Activated CD4-positive, alpha-beta memory T cell treated with anti-CD3 and anti-CD28 coated beads for 36 hours (primary cell): ENCODE measurements at places on chromosomes 12 and 14.
A peak's percentile ranks its signal among the peaks of the same experiment; 100 is the strongest.

- no peak for DNase-seq
Observed at GRCh38 chr12:121709478-121709961, 3.0 kb upstream of the TMEM120B start.

GRCh38 chr12:68871396-68871795 is 61.6 kb downstream of the CPM start:
- DNase-seq = no peak

GRCh38 chr12:92362785-92363184 is 217.1 kb upstream of the BTG1 start:
- peak; percentile 16 for DNase-seq

- DNase-seq = no peak
Observed at GRCh38 chr12:108650083-108650482, 16.4 kb upstream of the SELPLG start.

DNA sequence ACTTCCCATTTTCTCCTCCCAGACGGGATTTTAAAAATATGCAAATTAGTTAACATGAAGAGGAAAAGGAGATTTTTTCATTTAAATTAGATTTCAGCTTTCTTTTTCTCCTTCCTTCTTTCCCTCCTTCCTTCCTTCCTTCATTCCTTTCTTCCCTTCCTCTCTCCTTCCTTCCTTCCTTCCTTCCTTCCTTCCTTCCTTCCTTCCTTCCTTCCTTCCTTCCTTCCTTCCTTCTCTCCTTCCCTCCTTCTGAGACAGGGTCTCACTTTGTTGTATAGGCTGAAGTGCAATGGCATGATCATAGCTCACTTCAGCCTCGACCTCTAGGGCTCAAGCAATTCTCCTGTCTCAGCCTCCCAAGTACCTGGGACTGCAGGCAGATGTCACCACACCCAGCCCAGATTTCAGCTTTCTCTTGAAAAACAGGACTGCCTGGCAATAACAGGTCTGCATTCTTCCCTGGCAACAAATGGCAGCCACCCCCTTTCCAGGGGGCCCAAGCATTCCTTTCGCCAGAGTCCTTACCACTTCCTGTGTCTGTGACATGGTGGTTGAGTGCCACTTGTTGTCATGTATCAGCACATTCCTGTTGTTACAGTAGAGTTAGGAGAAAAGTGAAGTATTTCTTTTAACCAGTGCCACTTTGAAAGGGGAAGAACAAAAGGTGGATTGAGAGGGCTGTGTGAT is 119.1 kb downstream of the PTPN11 start:
- no peak for DNase-seq

DNA sequence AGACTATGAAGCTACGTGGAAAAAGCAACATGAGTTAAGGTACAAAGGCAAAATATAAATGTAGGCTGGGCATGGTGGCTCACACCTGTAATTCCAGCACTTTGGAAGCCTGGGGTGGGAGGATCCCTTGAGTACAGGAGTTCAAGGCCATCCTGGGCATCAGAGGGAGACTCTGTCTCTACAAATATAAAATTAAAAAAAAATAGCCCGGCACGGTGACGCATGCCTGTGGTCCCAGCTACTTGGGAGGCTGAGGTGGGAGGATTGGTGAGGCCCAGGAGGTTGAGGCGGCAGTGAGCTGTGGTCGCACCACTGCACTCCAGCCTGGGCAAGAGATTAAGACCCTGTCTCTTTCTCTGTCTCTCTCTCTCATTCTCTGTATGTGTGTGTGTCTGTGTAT is 4.0 kb upstream of the VPS37B start:
- no peak for DNase-seq

DNA sequence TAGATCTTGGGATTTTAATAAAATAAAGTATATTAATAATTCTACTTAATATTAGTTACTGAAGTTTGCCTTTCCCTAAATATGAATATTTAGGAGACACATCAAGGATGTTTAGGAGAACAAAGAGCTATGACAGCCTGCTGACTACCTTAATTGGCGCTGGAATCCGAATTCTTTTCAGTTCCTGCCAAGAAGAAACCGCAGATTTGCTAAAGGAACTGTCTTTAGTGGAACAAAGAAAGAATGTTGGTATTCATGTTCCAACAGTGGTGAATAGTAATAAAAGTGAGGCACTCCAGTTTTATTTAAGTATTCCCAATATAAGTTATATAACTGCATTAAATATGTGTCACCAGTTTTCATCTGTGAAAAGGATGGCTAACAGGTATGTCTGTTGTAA is 54.5 kb downstream of the MIS18BP1 start:
- DNase-seq = no peak

GRCh38 chr12:51318846-51319599 is 5.0 kb downstream of the BIN2 start:
- DNase-seq = peak; percentile 43

DNA sequence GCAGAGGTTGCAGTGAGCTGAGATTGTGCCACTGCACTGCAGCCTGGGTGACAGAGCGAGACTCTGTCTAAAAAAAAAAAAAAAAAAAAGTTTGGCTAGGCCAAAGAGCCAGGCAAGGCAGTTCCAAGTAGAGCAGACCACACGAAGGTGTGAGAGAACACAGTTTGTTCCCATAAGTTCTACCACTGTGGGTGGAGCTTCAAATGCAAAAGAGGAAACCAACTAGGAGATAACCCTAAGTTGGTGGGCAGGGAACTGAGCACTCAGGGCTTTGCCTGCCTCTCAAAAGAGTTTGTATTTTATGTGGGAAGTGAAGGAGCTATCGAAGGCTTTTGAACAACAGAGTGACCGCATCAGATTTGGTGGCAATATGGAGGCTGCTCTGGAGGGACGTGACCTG is 15.1 kb downstream of the SOCS2 start:
- DNase-seq = no peak

DNA sequence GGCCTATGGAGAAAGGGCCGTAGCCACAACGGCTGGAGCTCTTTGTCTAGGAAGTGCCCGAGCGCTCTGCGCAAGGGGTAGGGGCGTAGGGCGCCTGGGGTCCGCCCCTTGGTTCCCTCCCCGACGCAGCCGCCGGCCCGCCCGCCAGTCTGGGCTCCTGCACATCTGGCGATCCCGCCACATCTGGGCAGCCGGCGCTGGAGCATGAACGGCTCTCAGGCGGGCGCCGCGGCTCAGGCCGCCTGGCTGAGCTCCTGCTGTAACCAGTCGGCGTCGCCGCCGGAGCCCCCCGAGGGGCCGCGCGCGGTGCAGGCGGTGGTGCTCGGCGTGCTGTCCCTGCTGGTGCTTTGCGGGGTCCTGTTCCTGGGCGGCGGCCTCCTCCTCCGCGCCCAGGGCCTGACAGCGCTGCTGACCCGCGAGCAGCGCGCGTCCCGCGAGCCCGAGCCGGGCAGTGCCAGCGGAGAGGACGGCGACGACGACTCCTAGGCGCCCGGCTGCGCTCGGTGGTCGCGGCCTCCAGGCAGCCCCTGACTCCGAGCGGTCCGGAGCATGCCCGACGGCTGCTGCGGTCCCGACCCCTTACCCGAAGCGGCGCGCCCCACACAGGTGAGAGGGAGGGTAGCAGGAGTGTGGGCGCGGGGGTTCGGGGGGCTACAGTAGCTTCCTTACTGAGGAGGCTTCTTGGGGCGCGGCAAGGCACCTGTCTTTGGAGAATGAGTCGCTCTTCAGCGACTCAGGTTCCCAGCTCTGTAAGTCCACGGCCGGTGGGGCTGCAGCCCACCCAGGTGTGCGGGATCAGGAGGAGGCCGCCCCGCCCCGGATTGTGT is at the start of gene SMIM41:
SMIM41 (plus strand) TSS at position 129 of the 827 bp plus-strand sequence; CDS start at position 205, 76 bp downstream.
- no peak for DNase-seq

DNA sequence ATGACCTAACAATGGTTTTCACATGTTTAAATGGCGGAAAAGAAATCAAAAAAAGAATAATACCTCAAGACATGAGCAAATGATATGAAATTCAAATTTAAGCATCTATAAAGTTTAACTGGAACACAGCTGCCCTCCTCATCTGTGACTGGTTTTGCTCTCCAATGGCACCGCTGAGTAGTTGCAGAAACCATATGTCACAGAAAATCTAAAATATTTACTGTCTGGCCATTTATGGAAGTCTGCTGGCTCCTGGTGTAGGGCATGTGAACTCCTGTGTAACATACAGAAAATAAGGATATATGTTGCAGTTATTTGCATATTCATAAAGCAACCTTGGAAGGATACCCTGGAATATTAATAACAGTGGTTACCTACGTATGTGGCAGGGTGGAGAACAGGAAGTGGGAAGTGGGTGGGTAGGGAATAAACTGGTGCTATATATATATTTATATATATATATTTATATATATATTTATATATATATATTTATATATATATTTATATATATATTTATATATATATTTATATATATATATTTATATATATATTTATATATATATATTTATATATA is 48.4 kb downstream of the LTBP2 start:
- DNase-seq = no peak

GRCh38 chr14:48725051-48725734 is 861.0 kb downstream of the RPS29 start:
- no peak for DNase-seq

GRCh38 chr12:46555406-46555852 is 182.9 kb upstream of the SLC38A2 start:
- DNase-seq = no peak

DNA sequence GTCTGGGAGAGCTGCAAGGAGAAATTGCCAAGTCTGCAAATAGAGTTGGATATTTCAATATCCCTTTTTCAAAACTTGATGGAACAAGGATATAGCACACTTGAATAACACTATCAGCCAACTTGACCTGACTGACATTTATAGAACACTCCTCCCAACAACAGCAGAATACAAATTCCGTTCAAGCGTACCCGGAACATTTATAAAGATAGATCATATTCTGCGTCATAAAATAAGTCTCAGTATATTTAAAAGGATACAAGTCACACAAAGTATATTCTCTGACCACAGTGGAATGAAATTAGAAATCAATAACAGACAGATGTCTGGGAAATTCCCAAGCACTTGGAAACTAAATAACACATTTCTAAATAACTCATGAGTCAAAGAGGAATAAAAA is 29.0 kb upstream of the MEG3 start:
- no peak for DNase-seq

DNA sequence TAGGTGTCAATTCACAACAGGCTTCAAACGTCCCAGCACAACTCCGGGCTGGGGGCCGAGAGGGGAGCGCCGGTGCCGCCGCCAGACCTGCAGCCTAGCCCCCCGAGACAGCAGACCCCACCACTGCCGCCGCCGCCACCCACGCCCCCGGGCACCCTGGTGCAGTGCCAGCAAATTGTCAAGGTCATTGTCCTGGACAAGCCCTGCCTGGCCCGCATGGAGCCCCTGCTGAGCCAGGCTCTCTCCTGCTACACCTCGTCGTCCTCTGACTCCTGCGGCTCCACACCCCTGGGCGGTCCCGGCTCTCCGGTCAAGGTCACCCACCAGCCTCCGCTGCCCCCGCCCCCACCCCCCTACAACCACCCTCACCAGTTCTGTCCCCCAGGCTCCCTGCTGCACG is 39.4 kb downstream of the SLC6A12 start:
- DNase-seq = no peak

- no peak for DNase-seq
Observed at GRCh38 chr14:63781686-63782085, 53.8 kb upstream of the SGPP1 start.

DNA sequence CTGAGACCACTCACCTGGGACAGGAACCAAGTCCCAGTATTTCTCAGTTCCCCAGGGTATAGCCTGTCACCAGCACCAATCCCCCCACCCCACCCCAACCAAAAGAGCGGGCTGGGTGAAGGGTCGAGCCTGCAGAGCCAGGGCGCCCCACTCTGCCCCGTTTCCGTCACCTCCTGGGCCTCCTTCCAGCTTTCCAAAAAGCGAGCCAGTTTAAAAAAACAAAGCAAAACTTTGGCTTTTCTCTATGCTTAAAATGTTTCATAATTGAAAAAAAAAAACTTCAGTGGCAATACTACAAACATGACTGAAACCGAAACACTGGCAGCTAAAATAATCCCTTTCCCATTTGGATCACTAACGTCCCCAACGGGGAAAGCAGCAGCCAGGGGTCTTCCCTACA is 7.5 kb downstream of the CAMKK2 start:
- no peak for DNase-seq

GRCh38 chr12:112535637-112536366 is 117.1 kb downstream of the PTPN11 start:
- DNase-seq = no peak

DNA sequence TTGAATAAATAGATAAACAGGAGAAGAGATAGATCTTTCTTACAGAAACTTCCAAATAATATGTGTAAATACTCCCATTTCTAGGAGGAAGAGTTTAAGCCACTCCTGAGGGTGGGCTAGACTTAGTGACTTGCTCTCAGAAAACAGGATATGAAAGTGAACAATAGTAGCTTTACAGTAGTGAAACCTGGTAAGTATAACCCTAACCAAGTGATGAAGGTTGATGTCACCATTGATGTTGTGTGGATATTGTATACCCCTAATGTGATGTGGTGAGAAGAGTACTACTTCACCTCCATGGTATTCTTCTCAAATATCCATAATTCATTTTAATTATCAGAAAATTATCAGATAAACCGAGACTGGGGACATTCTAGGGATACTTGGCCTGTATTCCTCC is 20.9 kb downstream of the AKAP6 start:
- DNase-seq = no peak

DNA sequence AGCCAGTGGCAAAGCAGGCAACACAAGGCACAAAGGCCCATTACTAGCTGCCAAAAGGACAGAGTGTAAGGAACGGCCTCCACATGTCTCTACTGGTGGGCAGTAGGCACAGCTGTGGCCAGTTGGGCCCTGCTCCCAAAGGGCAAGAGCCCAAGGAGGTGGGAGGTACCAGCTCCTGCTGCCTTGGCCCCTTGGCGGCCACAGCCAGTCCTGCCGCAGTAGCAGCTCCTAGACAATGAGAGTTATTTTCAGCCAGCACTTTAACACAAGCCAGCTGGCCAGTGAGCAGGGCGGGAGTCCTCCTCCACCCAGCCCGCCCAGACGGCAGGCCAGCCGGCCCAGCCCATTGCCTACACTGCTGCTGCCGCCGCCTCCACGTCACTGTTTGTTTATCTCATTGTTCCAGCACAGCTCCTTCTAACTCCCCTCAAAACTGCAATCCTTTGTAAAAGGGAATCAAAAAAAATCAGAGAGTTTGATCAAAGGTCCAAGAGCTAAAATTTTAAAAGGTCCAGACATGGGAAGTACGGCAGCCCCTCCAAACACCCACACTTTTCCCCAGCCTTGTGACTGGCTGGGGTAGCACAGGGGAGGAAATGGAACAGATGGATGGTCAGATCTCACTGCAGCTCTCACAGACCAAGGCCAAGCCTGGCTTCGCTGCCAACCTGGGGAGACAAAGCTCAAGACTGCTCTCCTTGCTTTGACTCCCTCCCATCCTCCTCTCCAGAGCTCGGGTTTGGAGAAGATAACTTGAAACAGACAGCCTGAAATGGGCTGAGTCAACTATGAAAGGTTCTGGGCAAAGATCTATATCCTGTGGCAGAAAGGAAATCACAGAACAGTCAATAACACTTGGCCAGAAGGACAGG is 33.5 kb downstream of the FMNL3 start:
- DNase-seq = peak; percentile 16

- DNase-seq = no peak
Observed at GRCh38 chr14:24639905-24640304, 5.9 kb upstream of the GZMB start.
